ENCODE measurements at places on chromosomes 2 and 18. TPM values are rescaled to one million over a fixed set of nuclear protein-coding genes. Genes with fewer than 3 reads are reported as not detected.

- H3K36me3 ChIP-seq = no peaks in the 10 kb centered on the region
- peak overlapping the region; percentile 95 for H3K4me3 ChIP-seq
These were observed 105.6 kb upstream of the CD302 start for GRCh38 chr2:159903443-159904126.

DNA sequence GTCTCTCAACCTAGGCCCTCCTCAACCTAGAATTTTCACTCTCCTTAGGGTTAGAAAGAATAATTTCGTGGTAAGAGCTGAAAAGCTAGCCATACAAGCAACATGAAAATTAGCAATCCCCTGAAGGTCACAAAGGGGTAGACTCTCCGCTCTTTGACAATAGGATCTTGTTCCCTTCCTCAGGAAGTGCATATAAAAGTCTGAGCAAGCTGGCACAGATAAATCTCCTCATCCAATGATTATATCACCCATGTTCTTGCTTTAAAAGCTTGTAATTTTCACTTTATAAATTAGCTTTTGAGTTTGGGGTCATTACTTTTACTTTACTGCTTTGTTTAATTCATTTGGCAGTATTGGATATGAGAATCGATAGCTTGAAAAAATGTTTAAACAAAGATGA lies 852.3 kb upstream of the CRIM1 start:
- no peak for DNase-seq
- no peak overlapping the region for H3K4me3 ChIP-seq

GRCh38 chr2:10527585-10527984 lies 79.5 kb upstream of the ODC1 start:
- no peaks in the 10 kb centered on the region for H3K36me3 ChIP-seq
- no peak overlapping the region for H3K4me3 ChIP-seq
- DNase-seq = no peak

DNA sequence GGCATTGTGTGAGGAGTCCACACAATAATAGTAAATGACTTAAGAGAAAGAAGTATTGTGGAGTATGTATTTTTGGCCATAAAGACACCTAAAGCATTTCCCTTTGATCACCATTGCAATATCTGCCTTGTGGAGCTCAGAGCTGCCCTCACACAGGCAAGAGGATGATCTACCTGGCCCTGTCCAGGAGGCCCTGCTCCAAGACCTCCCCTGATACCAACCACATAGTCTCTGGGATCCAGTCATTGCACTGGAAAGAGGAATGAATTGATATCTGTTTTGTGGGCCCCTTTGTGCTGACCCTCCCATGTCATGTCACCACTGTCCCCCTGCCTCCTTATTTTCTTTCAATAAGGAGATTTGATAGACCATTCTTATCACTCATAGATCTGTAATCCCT lies 430.6 kb upstream of the TNP1 start:
- no peaks in the 10 kb centered on the region for H3K36me3 ChIP-seq
- no peaks in the 10 kb centered on the region for H3K27me3 ChIP-seq
- no peak overlapping the region for H3K27ac ChIP-seq
- DNase-seq = no peak
- H3K4me1 ChIP-seq = no peaks in the 10 kb centered on the region

- H3K36me3 ChIP-seq = no peaks in the 10 kb centered on the region
- no peaks in the 10 kb centered on the region for H3K4me1 ChIP-seq
- no peak for DNase-seq
These were observed 130.0 kb downstream of the SH3RF3 start for GRCh38 chr2:109258905-109259540.

GRCh38 chr18:23235336-23235735 lies 100.1 kb downstream of the CABLES1 start:
- H3K27me3 ChIP-seq = no peaks in the 10 kb centered on the region
- H3K4me1 ChIP-seq = peaks cover 19% of the 10 kb centered on the region
- no peak for DNase-seq

DNA sequence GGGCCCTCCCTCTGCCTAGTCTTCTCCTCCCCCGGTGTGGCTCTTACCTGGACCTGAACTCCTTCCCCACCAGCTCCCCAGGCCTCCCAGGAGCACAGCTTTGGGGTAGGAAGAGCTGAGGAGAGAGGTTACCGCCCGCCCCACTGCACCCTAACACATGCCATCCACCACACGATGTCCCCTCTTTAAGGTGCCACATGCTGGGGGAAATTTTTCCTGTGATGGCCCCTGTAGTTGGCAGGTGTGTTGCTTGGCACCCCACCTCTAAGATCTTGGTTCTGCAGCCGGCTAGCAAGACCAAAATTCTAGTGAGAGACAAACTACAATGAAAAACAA lies 6.9 kb upstream of the TEX261 start:
- H3K4me1 ChIP-seq = peaks cover 6% of the 10 kb centered on the region
- H3K36me3 ChIP-seq = no peaks in the 10 kb centered on the region
- H3K27me3 ChIP-seq = no peaks in the 10 kb centered on the region
- no peak overlapping the region for H3K27ac ChIP-seq
- H3K4me3 ChIP-seq = no peak overlapping the region

DNA sequence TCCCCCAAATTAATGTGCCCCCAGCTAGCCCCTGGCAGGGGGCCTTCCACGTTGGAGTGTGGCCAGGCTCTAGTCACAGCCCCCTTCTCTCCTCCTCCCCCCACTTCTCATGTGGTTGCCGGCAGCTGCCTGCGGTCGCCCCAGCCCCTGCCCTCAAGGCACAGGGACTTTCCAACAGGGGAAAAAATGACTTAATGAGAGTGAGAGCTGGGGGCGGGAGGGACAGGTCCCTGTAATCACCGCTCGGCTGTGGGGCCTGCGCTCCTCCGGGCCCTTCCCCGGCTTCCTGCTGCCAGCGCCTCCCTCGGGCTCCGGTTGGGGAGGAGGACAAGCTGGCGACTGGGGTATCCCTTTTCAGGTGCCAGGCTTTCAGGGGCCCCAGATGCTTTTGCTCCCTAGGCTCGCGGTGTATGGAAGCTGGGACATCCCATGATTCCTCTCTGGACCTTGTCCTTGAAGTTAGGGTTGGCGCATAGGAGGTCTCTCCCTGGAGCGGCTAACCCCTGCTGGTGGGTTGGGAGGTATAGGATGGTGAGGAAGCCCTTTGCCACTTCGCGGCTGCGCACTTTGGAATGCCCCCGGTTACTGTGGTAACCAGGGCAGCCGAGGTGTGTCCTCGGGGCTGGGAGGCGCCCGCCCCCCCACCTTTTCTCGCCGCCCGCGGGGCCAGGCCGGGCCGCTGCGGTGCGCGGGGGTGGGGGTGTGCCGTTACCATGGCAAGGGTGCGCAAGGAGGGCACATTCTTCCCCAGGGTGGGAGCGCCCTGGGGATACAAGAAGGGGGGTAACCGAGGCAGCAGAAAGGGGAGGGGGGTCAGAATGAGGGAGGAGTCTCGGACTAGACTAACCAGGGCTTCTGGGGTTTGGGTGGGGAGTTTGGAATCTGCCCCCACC lies 16.1 kb downstream of the WNT10A start:
- peaks cover 61% of the 10 kb centered on the region for H3K4me1 ChIP-seq
- peak overlapping the region; percentile 89 for H3K27ac ChIP-seq
- H3K4me3 ChIP-seq = peak overlapping the region; percentile 65
- H3K36me3 ChIP-seq = no peaks in the 10 kb centered on the region

GRCh38 chr2:95337829-95338228 lies 40.7 kb downstream of the KCNIP3 start:
- DNase-seq = no peak
- no peaks in the 10 kb centered on the region for H3K4me1 ChIP-seq
- H3K27me3 ChIP-seq = no peaks in the 10 kb centered on the region

DNA sequence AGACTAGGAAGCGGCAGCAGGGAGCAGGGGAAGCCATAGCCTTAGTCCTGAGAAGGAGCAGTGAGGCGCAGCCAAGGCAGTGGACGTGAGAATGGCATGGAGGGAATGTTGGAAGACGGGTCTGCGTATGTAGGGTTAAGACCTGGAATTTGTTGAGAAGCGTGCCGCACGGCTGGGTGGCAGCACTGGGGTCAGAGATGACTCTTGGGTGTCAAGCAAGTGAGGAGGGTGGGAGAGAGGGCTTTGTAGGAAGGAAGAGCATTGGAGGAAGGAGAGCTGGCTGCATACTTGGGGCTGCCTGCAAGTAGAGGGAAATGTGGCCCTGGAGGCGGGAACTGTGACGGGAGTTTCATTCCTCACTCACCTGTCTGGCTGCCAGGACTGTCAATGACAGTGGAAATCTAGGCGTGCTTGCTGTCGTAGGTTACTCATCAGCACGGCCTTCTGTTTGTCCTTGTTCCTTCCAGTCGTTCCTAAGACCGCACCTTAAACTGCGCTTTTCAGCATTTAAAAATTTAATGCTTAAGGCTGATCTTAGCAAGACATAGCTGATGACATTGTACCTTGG lies 108.0 kb downstream of the ITGB1BP1 start:
- H3K4me1 ChIP-seq = no peaks in the 10 kb centered on the region
- no peak overlapping the region for H3K4me3 ChIP-seq
- no peaks in the 10 kb centered on the region for H3K36me3 ChIP-seq
- no peaks in the 10 kb centered on the region for H3K27me3 ChIP-seq
- no peak for DNase-seq

GRCh38 chr2:27264753-27265535 lies 2.1 kb upstream of the SLC30A3 start:
- H3K36me3 ChIP-seq = no peaks in the 10 kb centered on the region
- peak overlapping the region; percentile 59 for H3K4me3 ChIP-seq
- peaks cover 18% of the 10 kb centered on the region for H3K27me3 ChIP-seq

GRCh38 chr2:37191253-37191652 lies 2.8 kb upstream of the SULT6B1 start:
- H3K27ac ChIP-seq = no peak overlapping the region
- H3K4me3 ChIP-seq = no peak overlapping the region

DNA sequence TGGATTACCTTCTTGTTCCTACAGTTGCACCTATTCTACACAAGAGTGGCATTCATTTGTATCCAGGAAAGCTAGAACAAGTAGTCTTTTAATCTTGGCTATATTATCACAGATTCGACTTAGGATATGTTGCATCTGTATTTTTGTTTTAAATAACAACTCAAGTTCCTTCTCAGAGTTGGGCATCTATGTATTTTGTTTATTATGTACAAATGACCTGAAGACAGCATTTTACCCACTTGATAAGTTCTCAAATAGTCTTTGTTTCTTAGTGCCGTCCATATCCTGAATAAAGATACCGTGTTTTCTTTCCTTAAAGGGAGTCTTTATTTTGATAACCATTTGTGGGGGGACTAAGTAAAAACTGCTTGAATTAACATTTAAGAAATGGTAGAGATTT lies 2.9 kb downstream of the ITPRID2 start:
- no peak overlapping the region for H3K4me3 ChIP-seq
- H3K36me3 ChIP-seq = peaks cover 4% of the 10 kb centered on the region
- DNase-seq = no peak
- H3K27ac ChIP-seq = no peak overlapping the region
- peaks cover 22% of the 10 kb centered on the region for H3K4me1 ChIP-seq

DNA sequence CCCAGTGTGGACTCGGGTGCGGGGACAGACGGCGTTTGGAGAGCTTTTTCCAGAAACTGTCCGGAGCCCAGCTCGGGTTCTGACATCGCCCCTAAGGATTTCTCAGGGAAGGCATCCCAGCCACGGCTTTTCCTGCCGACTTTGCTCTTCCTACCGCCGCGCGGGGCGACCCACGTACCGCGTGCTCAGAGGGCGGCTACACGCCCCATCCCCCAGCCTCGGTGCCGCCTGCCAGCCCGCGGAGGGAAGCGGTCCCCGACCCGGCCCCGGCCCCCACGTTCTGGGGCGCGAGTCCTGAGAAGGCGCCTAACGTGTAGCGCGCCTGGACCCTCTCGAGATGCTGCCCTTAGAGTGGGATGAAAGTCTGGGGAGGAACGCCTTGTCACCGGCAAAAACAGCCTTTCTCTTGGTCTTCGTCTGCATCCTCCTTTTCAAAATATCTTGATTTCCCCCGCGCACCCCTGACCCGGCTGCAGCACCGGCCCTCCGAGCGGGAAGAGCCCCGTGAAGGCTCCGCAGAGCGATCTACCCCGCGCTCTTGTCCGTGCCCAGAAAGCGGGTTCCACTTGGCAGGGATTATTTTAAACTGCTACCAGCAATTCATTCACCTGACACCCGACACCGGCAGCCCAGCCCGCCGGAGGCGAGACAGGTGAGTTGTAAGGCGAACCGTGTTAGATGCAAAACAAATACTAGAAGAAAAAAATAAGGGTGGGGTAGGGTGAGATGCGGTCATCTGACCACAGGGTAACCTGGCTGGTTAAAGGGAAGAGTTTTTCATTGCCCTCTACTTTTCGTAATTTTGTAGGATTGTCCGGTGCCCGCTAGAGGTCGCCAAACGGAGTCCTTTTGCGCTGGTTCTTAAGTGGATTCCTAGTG lies 812 bp upstream of the KCNG3 start:
- H3K4me1 ChIP-seq = no peaks in the 10 kb centered on the region
- no peaks in the 10 kb centered on the region for H3K27me3 ChIP-seq
- peak overlapping the region; percentile 60 for H3K4me3 ChIP-seq
- no peaks in the 10 kb centered on the region for H3K36me3 ChIP-seq
- DNase-seq = peak; percentile 60

- H3K36me3 ChIP-seq = no peaks in the 10 kb centered on the region
- no peak for DNase-seq
- H3K27ac ChIP-seq = no peak overlapping the region
- peak overlapping the region; percentile 64 for H3K4me3 ChIP-seq
- H3K27me3 ChIP-seq = no peaks in the 10 kb centered on the region
These were observed 40.1 kb upstream of the GALR1 start for GRCh38 chr18:77209587-77209986.

GRCh38 chr18:4026542-4026941 lies 428.6 kb downstream of the DLGAP1 start:
- no peak overlapping the region for H3K4me3 ChIP-seq
- H3K27me3 ChIP-seq = no peaks in the 10 kb centered on the region
- H3K36me3 ChIP-seq = no peaks in the 10 kb centered on the region
- H3K27ac ChIP-seq = no peak overlapping the region

DNA sequence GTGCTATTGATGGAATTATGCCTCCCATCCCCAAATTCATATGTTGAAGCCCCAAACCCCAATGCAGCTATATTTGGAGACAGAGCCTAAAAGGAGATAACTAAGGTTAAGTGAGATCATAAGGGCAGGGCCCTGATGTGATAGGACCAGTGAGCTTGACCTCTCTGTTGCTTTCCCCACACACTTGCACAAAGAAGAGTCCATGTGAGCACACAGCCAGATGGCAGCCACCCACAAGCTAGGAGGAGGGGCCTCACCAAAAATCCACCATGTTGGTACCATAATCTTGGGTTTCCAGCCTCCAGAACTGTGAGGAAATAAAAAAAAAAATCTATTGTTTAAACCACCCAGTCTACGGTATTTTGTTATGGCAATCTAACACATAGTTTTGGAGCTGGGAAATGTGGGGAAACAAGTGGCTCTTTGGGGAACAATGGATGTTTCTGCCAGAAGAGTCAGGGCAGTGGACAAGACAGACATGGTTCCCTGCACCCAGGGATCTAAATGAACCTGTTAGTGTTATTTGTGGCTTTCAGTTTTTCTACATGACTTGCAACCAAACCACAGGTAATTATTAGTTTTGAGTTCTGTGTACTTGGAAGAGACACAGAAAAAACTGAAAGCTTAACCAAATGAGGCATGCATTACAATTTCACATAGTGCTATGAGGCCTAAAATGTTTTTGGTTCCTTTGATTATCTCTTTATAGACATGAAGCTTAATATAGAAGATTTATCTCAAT lies 259.1 kb downstream of the LTBP1 start:
- no peaks in the 10 kb centered on the region for H3K36me3 ChIP-seq
- H3K27ac ChIP-seq = no peak overlapping the region
- H3K4me1 ChIP-seq = no peaks in the 10 kb centered on the region
- no peaks in the 10 kb centered on the region for H3K27me3 ChIP-seq
- no peak overlapping the region for H3K4me3 ChIP-seq
- DNase-seq = no peak

ST8SIA3 gene
- not detected for polyA plus RNA-seq

ASXL3 gene
- polyA plus RNA-seq = not detected

LYG2 gene
- not detected for polyA plus RNA-seq

UGT1A9 gene
- polyA plus RNA-seq = not detected

GLB1L gene
- polyA plus RNA-seq = 1.6 TPM

CDH2 gene
- 0.45 TPM for polyA plus RNA-seq
